ENCODE measurements at places on chromosomes 1 and 21. TPM values are rescaled to one million over a fixed set of nuclear protein-coding genes. Genes with fewer than 3 reads are reported as not detected.

DNA sequence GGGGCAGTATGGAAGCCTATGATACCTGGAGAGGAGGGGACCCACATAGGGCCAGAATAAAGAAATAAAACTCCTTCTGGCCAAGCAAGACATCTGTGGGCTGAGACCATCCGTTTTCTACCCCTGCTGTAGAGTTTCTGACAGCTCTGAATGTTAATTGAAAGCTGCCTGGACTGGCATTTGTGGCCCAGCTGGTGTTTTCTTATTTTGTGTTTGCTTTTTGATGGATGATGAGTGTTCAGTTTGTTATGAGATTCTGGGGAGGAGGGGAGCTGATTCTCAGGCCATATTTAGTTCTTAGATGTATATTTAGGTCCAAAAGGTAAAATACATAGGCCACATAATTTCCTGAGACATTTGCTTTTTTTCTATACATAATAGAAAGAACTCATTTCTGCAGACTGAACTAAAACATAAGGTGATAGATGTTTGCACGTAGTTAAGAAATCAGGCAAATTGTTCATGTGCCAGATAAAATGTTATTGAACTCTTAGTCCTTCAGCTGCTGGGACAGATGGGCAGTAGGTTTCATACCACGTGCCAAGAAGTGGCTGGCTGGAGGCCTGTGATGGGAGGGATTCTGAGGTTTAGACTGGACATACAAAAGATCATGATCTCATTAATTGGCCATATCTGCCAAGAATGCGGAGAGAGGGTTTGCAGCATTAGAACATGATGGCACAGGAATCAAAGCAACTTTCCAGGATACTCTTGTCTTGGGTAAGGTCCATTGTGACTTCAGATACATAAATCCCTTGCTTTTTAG, 54.1 kb downstream of the DSCAM start:
- no peak for DNase-seq

The RNF207 gene
- total RNA-seq = 12.9 TPM

GRCh38 chr21:39737376-39738000, 7.5 kb upstream of the IGSF5 start:
- no peak for DNase-seq

DNA sequence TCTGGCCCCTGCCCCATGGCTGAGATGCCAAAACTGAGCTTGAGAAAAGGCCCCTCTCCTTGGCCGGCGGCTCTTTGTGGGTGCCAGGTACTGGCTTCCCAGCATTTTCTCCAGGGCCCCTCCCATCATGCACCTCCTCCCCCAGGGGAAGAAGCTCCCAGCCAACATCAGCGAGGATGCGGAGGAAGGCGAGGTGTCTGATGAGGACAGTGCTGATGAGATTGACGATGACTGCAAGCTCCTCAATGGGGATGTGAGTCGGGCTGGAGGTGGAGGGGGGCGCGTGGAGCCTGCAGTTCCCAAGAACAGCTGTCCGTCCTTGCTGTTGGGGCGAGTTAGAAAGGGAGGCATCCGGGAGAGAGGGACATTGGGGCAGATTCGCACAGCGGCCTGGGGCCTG, 13.5 kb downstream of the PLCH2 start:
- no peak for DNase-seq

DNA sequence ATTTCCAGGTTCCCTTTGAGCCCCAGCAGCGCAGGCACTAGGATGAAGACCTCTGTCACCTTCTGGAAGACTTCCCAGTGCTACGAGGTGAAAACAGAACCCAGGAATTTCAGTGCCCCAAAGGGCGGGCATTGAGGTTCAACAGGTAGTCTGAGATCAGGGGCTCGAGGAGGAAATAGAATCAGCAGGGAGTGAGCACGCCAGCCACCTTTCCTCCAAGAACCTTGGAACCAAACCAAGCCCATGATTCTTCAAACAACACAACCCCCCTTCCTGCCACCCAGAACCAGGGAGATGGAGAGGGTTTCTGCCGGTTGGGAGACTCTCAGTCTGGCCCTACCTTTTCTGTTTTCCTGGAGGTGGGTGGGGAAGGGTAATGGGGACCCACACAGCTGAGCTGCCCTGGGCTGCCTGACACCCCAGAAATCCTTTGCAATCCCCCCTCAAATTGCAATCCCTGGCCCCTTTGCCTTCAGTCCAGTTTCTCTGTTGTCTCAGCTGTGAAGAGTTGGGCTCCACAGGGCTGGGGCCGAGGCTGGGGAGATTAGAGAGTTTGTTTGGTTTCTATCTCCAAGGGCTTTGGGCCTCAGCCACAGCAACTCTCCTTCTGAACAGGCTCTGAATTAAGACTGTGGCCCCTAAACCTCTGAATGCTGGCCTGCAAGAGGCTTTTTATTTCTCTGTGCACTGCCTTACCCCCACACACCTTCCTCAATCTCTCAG, 11.9 kb downstream of the SLC41A1 start:
- DNase-seq = no peak

The OVAAL gene
- total RNA-seq = not detected

The BACE2 gene
- 131 TPM for total RNA-seq

DNA sequence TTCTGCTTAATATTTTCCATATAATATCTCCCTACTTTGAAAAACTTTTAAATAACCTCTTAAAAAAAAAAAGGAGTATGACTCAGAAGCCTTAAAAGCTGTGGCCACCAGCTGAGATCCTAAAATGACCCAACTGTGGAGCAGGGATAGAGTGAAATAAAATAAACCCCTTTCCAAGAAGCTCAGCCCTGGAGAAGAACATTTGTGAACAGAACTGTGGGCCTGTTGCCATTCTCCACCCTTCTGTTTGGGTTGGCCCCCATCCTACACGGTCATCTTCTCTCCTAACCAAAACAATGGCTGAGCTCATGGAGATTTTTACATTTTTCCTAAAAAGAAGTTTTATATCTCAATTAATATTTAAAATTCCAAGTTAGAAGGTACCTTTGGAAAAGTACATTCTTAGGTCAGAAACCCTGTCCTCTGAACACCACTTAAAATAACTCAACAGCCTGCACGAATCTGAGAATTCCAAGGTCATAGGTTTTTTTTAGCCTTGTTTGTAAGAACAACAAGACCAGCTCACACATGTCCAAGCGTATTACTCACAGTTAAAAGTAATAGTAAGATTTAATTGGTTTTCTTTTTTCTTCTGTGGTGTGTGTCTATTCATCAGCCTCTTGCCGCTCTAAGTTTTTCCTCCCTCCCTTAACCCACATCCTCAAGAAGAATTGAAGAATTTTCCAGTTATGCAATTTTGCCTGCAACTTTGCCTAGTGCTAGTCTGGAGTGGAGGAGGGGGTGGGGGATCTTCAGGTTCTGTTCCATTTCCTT, 107.7 kb upstream of the ERRFI1 start:
- DNase-seq = no peak

The MYBPHL gene
- not detected for total RNA-seq

DNA sequence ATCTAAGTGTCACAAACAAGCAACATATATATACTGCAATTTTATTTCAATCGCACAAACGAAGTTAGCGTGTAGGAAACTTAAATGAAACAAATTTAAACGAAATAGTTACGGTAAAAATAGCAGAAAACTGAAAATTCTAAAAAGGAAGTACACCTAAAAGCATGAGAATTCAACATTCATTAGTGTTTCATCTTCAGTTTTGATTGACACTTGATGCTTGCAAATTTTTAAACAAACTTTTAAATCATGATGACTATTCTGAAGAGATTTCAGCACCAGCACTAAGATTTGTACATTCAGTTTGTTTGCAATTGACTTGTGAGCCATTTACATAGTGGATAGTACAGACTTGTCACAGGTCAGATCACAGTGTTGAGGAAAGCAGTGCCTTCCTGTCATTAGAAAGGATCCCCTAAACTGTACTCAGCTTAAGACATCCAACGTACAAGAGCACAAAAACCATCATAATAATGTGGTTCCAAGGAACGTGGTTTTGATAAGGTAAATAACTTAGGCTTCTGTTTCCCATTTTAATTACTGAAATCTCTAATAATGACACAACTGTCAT, 67.0 kb upstream of the LBR start:
- DNase-seq = no peak

The CRB1 gene
- total RNA-seq = 0.27 TPM

DNA sequence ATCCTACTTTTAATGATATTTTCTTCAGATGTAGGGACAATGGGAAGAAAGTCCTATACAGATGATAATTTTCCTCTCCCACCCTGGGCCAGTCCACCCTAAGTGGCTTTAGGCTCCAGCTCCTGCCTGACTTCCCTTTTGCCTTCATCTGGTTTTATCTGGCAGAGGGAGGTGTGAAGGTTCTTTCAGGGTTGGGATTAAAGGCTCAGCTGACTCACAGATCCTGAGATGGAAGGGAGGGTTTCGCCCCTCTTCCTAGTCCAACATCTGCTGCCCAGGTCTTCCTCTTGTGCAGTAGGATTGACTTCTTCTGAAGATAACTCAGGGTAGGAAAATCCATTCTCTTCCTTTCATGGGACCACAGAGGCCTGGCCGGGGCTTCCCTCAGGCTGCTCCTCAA, 362.4 kb upstream of the KAZN start:
- no peak for DNase-seq

DNA sequence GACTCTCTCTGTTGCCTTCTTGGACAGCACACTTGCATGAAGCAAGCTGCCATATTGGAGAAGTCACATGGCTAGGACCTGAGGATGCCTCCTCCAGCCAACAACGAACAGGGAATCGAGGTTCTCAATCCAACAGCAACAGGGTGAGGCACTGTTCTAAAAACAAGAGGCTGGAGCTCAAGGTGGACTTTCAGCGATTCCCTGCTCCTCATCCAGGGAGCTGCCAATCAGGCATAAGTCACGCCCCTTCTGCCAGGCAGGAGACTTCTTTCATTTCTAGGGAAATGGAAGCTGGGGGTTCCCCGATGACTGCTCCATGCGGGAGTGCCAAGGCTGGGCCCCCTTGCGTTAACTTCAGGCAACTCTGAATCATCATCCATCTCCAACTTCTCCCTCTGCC, 22.7 kb upstream of the IFNAR1 start:
- no peak for DNase-seq

GRCh38 chr21:26587736-26588201, 14.7 kb upstream of the CYYR1 start:
- peak; percentile 49 for DNase-seq

DNA sequence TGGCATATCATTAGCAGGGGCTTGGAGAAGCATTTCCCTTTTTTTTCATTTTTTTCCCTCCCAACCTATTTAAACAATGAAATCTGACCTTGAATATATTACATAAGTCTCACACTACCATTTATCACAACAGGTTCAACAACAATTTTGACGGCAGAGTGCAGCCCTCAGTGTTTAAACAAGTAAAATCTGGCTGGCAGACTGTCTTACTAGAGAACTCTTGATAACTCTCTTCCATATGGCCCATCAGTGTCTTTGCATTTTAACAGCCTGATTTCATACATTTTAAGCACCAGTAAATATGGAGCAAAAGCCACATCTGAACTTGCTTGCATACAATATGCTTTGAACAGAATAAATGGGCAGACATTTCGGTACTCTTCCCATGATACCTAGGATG, 213.0 kb downstream of the KCTD3 start:
- no peak for DNase-seq

DNA sequence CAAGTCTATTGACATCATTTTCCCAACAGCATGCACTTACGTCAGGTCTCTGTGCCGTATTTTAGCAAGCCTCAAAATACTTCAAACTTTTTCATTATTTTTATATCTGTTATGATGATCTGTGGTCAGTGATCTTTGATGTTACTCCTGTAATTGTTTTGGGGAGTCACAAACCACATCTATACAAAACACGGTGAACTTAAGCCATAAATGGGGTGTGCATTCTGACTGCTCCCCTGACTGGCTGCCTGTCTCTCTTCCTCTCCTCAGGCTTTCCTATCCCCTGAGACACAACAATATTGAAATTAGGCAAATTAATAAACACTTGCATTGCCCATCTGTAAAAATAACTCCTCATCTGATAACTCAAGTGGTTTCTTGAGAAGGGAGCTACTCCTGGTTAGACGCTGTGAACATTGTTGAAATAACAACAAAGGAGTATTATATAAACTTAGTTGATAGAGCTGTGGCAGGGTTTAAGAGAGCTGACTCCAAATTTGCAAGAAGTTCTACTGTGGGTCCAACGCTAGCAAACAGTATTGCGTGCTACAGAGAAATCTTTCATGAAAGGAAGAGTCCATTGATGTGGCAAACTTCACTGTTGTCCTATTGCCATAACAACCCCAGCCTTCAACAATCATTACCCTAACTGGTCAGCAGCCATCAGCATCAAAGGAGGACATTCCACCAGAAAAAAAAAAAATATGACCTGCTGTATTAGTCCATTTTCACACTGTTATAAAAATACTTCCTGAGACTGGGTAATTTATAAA, 105.8 kb upstream of the DSCAM start:
- no peak for DNase-seq

DNA sequence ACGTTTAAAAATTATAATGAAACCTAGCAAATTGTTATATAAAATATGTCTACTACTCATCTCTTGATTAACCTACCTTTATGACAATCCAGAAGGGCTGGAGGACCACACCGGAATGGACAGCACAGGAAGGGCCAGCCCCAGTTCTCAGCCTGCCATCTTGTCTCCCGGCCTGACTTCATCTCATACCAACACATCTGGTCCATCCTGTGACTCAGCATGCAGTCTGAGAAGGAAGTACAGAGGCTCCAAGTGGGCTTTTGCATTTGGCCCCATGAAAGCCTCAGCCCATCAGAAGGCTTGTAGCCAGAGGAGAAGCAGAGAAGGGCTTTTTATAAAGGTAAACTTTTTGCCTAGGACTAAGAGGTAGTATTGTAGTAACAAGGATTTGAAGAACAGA, 436.6 kb downstream of the MRPL39 start:
- DNase-seq = no peak

GRCh38 chr1:21278860-21279845, 11.1 kb downstream of the ECE1 start:
- DNase-seq = no peak

- DNase-seq = no peak
Measured at GRCh38 chr1:1183833-1184775, 10.4 kb downstream of the TTLL10 start.

DNA sequence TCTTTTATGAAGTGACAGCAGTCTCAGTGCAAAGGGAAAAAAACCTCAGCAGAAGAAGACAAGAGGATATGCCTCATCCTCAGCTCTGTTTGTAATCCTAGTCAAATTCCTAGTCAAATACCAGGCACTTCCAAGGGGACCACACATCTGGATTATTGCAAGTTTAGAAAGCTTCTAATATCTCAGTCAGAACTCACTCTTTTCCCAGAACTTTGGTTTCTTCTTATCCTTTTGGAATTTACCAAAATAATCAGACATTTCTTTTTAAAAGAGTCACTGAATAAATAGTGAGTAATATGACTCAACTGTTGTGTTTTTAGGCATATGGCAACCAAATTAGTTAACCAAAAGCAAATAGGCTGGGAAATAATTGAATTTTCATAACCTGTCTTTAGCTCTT, 47.8 kb downstream of the PRRX1 start:
- DNase-seq = no peak

Data from NCI-H460 (cell line).